ENCODE measurements at places on chromosomes 5 and 9.

DNA sequence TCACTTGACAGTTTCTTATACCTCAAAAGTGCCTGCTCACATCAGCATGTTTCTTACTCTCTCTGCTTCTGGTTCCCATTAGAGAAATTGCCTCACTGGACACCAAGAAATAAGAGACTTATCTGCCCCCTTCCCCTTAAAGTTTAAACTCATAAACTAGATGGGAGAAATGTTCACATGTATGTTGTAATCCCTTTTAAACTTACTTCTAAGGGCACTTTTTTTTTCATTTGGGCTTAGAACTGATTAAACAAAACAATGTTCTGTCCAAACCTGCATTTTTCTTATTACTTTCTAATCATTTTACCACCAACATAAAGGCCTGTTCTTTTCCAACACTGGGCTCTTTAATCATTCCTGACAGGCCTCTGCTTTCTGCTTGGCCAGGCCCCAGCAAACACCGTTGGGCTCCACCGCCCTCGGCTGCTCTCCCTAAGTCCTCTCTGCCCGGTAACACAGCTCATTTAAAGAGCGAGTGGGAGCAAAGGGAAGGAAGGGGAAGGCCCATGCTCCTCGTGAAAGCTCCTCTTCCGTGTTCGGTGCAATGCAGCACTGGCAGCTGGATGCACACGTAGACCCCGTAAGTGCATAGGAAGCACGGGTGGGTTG, 53.4 kb downstream of the ROR2 start:
- DNase-seq = no peak

DNA sequence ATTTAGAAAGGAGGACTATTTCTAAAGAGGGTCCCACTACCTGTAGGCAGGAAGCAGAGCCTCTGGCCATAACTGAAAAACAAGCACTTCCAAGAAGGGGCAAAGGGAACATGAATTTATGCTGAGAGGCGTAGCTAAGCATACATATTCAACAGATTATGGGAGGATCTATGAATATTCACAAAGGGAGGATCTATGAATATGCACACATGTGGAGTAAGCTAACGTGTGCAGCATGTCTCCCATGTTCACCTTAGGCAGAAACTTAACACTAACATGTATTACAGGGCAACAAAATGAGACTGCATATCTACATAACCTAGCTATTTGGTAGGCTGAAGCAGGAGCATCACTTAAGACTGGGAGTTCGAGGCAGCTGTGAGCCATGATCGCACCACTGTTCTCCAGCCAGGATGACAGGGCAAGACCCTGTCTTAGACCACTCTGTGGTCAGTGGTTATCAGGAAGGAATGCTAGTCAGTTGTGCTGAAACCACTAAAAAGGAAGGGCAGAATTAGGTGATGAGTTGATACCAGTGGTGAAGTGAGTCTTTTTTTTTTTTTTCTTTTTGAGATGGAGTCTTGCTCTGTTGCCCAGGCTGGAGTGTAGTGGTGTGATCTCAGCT, 20.8 kb downstream of the FXN start:
- no peak for DNase-seq

DNA sequence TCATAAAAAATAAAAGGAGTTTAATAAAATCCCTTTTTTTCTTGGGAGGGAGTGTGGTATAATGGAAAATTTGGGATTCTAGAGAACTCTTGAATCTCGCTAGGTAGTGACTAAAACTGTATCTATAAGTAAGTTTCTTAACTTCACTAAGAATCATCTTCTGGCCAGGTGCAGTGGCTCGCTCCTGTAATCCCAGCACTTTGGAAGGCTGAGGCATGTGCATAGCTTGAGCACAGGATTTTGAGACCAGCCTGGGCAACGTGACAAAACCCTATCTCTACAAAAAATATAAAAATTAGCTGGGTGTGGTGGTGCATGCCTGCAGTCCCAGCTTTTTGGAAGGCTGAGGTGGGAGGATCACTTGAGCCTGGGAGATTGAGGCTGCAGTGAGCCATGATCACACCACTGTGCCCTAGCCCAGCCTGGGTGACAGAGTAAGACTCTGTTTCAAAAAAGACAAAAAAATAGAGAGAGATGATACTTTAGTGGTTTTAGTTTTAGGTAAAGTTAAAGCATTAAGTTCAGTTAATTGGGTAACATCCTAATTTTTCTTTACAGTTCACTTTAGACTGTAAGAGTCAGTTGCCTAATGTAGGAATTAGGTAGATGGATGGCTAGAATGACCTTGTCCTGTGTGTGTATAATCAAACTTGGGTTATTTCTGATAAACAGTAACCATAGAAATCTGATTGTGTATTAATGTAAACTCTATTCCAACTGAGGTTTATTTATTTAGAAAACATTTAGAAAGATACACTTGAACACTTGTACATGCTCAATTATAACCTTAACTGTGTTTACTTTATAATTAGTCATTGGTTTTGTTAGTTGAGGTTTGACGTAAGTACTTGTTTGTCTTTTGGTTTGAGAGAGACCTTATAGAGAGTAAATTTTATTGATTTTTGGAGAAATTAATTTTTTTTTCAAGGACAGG, 17.8 kb downstream of the UNC13B start:
- no peak for DNase-seq

GRCh38 chr9:3914416-3914815, 385.5 kb downstream of the GLIS3 start:
- no peak for DNase-seq

- DNase-seq = no peak
Observed at GRCh38 chr5:169650701-169651331, 13.7 kb downstream of the DOCK2 start.

DNA sequence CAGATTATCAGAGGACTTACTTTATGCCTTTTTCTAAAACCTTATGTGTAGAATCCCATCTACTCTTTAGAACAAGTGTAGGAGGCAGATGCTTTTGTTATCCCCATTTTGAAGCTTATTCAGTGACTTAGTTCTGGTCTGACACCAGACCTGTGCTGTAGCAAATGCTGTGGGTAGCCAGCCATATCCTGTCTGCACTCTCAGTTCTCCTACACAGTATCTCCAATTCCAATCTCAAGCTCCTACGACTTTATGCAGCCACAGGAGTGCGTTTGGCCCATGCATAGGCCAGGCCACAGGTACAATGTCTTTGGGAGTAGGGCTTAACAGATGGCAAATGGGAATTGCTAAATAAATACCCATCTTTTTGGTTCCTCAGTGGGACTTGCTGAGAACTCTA, 292.6 kb downstream of the MCTP1 start:
- DNase-seq = no peak

GRCh38 chr9:87276327-87276841, 221.3 kb upstream of the DAPK1 start:
- no peak for DNase-seq

DNA sequence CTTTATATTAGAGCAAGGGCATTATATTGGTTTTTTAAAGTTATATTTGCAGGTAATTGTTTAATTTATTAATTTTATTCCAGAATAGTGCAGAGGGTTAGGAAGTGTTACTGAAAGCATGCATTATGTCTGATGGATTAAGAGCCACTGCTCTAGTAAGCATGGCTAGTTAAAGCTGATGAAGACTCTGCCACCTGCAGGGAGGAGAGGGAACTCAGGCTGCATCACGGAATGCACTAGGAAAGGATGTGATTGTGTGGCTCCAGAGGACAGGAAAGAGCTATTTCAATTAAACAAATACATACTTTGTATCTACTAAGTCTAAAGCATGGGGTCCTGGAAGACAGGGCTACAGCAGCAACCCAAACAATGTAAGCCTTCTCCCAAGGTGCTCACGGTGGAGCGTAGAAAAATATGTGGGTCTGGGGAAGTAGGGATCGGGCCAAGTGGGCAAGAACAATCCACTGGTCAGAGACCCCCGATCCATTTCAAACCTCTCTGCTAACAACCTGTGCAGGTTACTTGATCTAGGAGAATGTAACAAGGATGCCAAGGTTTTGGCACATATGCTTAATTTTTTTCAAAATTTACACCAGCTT, 15.3 kb upstream of the GRXCR2 start:
- peak; percentile 50 for DNase-seq

DNA sequence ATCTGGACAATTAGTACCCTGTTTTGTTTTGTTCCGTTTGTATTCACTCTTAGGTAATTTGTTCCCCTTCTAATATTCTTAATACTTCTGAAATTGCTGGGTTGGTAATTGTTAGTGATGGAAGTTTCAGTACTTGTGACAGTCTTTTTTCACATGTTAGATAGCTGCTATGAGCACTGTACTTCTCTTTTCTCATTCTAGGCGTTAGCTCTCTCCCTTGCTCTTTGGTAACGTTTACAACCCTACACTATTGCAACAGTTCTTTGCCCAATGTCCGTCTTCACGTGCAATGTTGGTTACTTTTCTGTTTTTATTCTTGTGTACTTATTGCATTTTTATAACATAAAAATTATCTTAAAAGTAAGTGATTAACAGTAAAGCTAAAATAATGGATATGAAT, 1509.0 kb downstream of the MAT2B start:
- no peak for DNase-seq

GRCh38 chr5:8695902-8696845, 827.2 kb downstream of the MTRR start:
- DNase-seq = no peak

Data from Panc1 (cell line).